ENCODE measurements at places on chromosomes 2 and 18.
A peak's percentile ranks its signal among the peaks of the same experiment; 100 is the strongest.

DNA sequence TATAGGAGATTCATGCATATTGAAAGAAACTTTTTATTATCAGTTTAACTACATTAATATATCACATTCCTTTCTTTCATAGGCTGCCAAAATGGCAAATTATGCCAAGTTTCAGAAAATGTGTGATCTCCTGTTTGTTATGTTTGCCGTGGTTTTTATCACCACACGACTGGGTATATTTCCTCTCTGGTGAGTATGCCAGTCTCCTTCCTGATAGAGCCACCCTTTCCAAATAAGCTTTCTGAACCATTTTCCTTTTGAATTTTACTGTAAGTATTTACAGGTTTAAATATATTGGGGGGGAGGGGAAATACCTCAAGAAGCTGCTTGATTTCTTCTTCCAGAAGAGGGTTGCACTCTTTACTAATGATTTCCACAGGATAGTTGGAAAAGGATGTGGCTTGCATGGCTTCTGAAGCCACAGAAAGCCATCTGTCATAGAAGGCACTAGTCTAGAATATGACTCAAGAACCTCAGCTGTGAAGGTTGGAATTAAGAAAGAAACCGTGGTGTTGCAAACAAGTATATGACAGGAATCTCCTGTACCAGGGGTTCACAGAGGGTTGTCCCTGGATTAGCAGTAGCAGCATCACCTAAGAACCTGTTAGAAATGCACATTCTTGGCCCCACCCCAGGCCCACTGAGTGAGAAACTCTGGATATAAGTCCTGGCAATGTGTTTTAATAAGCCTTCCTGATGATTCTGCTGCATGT, 84.5 kb upstream of the NOSTRIN start:
- H3K27ac ChIP-seq: no peak overlapping the region
- no peak overlapping the region for H3K4me3 ChIP-seq
- H3K4me1 ChIP-seq: no peaks in the 10 kb centered on the region
- no peaks in the 10 kb centered on the region for H3K27me3 ChIP-seq

DNA sequence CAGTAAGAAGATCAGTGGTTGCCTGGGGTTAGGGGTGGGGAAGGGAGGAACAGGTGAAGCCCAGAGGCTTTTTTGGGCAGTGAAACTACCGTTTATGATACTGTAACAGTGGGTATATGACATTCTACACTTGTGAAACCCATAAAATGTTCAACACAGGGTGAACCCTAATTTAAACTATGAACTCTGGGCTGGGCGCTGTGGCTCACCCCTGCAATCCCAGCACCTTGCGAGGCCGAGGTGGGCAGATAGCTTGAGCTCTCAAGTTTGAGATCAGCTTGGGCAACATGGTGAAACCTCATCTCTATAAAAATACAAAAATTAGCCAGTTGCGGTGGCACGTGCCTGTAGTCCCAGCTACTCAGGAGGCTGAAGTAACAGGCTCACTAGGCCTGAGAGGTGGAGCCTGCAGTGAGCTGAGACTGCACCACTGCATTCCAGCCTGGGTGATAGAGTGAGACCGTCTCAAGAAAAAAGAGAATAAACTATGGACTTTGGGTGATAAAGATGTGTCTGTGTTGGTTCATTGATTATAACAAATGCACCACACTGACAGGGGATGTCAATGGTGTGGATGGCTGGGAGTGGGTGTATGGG, 17.6 kb upstream of the USP14 start:
- H3K36me3 ChIP-seq: no peaks in the 10 kb centered on the region
- H3K4me1 ChIP-seq: no peaks in the 10 kb centered on the region
- DNase-seq: no peak
- H3K27me3 ChIP-seq: no peaks in the 10 kb centered on the region

GRCh38 chr2:191676790-191677645, 918 bp upstream of the NABP1 start:
- no peaks in the 10 kb centered on the region for H3K36me3 ChIP-seq
- no peak for DNase-seq
- peak overlapping the region; percentile 98 for H3K27ac ChIP-seq
- peak overlapping the region; percentile 92 for H3K4me3 ChIP-seq

- peak overlapping the region; percentile 91 for H3K4me3 ChIP-seq
- H3K27ac ChIP-seq: peak overlapping the region; percentile 19
- peaks cover 27% of the 10 kb centered on the region for H3K4me1 ChIP-seq
- H3K36me3 ChIP-seq: peaks cover 1% of the 10 kb centered on the region
- DNase-seq: no peak
Observed at GRCh38 chr2:169362894-169363559, 693 bp upstream of the LRP2 start.

GRCh38 chr18:22309191-22309590, 108.5 kb downstream of the CTAGE1 start:
- H3K4me3 ChIP-seq: no peak overlapping the region
- no peak for DNase-seq
- no peaks in the 10 kb centered on the region for H3K4me1 ChIP-seq
- H3K27me3 ChIP-seq: no peaks in the 10 kb centered on the region
- H3K36me3 ChIP-seq: no peaks in the 10 kb centered on the region

- peaks cover 2% of the 10 kb centered on the region for H3K36me3 ChIP-seq
- H3K27me3 ChIP-seq: no peaks in the 10 kb centered on the region
- no peak overlapping the region for H3K4me3 ChIP-seq
- DNase-seq: no peak
- H3K4me1 ChIP-seq: peaks cover 5% of the 10 kb centered on the region
Observed at GRCh38 chr2:220674033-220674432, 898.1 kb downstream of the EPHA4 start.

DNA sequence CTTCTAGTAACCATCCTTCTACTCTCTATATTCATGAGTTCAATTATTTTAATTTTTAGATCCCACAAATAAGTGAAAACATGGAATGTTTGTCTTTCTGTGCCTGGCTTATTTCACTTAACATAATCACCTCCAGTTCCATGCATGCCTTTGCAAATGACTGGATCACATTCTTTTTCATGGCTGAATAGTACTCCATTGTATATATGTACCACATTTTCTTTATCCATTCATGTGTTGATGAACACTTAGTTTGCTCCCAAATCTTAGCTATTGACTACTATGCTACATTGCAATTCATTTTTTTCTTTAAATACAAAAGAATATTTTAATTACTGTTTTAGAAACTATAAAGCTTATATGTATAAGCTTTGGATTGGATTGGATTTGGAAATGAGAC, 240.4 kb upstream of the LYPD1 start:
- no peak overlapping the region for H3K27ac ChIP-seq
- H3K27me3 ChIP-seq: peaks cover 7% of the 10 kb centered on the region
- DNase-seq: no peak
- peaks cover 1% of the 10 kb centered on the region for H3K4me1 ChIP-seq
- H3K36me3 ChIP-seq: no peaks in the 10 kb centered on the region

- H3K27ac ChIP-seq: no peak overlapping the region
- H3K4me1 ChIP-seq: peaks cover 4% of the 10 kb centered on the region
- peaks cover 52% of the 10 kb centered on the region for H3K27me3 ChIP-seq
- no peak for DNase-seq
Observed at GRCh38 chr2:231930593-231931281, 4.5 kb upstream of the NPPC start.

- H3K4me3 ChIP-seq: no peak overlapping the region
- peaks cover 7% of the 10 kb centered on the region for H3K27me3 ChIP-seq
- no peak for DNase-seq
- H3K27ac ChIP-seq: no peak overlapping the region
Observed at GRCh38 chr2:47189635-47190034, 34.5 kb upstream of the STPG4 start.

- no peak overlapping the region for H3K4me3 ChIP-seq
- H3K4me1 ChIP-seq: no peaks in the 10 kb centered on the region
- no peak overlapping the region for H3K27ac ChIP-seq
- H3K27me3 ChIP-seq: peaks cover 4% of the 10 kb centered on the region
Observed at GRCh38 chr2:100957996-100958653, 44.0 kb upstream of the RPL31 start.

DNA sequence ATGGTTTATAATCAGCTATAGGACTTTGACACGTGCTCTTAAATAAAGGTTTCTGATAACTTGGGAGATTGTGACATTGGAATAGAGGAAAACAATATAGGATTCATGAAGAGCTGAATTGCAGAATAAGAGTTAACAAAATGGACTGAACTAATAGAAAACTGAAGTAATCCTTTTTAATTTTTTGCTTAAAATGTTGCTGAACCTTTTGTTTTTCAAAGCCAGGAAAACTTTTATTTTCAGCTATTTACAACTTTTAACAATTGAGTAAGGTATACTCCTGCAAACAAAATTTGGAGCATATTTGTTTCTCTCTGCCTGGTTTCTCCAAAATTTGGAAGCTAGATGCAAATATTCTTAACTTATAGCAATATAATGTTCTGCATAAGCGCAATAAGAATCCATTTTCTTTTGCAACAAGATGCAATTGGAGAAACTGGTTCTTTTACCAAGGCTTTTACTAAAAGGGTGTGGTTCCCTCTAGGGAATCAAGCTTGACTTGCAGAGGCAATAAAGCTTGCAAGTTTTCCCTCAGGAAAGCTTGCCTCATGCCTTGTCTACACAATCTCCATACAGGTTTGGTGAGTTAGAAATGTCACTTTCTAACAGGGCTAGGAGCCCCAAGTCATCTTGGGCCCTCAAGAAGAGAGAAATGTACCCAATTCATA, 10.3 kb upstream of the PDK1 start:
- no peak for DNase-seq
- H3K27me3 ChIP-seq: no peaks in the 10 kb centered on the region
- H3K36me3 ChIP-seq: peaks cover 10% of the 10 kb centered on the region
- peaks cover 1% of the 10 kb centered on the region for H3K4me1 ChIP-seq
- no peak overlapping the region for H3K4me3 ChIP-seq
